ENCODE measurements at places on chromosomes 7 and 10.

- DNase-seq, result no peak
Observed at GRCh38 chr10:97399843-97400545, 1.1 kb downstream of the RRP12 start.

GRCh38 chr7:125773113-125773785, 843.6 kb upstream of the POT1 start:
- DNase-seq, result no peak

GRCh38 chr7:124938128-124938527, 8.5 kb upstream of the POT1 start:
- no peak for DNase-seq

- peak; percentile 20 for DNase-seq
Observed at GRCh38 chr7:157905651-157906461, 569.1 kb downstream of the DNAJB6 start.

GRCh38 chr7:12350971-12351370, 52.7 kb downstream of the VWDE start:
- DNase-seq, result no peak

DNA sequence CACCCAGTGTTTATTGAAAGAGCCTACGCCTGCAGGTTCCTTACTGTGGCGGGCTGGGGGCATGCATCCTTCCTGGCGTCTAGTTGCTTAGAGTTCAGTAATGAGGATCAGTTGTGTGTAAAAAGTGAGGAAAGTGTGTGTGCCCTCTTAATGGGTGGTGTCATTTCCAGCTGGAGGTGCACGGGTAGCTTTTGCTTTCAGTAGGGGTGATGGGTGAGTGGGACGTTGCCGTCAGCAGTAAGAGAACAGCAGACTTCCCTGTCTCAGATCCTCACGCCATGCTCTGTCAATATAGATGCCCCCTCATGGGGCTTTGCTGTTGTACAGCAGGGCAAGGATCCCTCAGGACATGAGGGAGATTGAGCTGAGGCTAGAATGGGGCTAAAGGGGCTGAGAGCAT, 352.6 kb upstream of the GALNT17 start:
- DNase-seq, result no peak

DNA sequence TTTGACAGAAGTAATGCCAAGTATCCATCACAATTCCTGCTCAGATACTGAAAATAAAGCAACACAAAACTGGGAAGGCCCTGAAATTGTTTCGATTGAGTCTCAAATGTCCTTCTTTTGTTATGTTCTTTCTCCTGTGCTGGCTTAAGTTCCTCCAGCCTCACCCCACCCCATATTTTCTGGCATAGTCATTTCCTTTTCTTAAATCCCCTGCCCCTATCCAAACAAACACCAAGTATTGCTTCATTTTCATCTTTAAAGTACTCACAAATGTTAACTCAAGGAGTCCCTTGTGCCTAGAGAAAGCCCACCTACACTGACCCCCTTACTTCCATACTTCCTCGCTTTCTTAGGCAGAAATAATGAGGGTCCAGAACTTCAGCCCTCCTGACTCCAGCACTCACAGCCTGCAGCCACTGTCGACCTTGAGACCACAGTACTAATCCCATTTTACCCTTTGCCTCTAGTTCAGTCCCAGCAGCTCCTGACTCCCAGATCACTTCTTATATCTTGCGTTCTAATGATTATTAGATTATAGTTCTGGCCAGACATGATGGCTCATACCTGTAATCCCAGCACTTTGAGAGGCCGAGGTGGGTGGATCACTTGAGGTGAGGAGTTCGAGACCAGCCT, 73.2 kb upstream of the ST8SIA6 start:
- no peak for DNase-seq

- DNase-seq, result no peak
Observed at GRCh38 chr10:86759073-86759672, 2.8 kb downstream of the BMPR1A start.

DNA sequence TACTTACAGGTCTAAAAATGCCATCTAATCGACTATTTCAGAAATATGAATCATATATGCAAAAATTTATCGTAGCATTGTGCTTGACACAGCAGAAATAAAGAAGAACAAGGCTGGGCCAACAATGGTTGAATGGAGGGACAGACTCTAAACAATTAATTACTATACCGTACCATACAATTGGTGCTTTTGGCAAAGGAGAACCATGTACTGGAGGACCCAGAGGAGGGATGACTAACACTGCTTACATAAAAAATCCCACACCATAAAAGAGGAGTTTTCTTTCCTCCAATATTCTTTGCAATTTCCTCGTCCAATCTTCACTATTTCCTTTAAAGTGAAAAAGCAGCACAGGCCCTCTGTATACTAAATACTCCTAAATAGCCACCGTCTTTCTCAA, 94.1 kb downstream of the SGMS1 start:
- no peak for DNase-seq

DNA sequence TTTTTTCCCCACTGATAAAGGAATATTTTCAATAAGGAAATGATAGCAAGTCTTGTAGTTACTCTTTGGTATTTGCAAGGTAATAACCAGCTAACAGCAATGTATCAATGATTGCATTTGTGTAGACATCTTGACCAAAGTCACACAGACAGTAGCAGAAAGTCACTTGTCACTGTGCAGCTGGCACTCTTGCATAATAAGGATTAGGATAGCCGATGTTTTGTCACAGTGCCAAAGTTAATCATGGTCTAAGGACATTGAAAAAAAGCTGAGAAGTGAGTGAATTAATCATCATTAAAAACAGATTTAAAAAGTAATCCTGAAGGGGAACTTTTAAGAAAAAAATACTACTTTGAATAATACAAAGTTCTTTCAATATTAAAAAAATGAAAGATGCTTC, 834.3 kb upstream of the C7orf33 start:
- no peak for DNase-seq

- DNase-seq, result peak; percentile 36
Observed at GRCh38 chr10:34655286-34656170, 159.6 kb downstream of the PARD3 start.

GRCh38 chr7:29369909-29370488, 175.4 kb downstream of the CHN2 start:
- DNase-seq, result no peak

- no peak for DNase-seq
Observed at GRCh38 chr7:104388222-104388621, 59.8 kb downstream of the LHFPL3 start.

DNA sequence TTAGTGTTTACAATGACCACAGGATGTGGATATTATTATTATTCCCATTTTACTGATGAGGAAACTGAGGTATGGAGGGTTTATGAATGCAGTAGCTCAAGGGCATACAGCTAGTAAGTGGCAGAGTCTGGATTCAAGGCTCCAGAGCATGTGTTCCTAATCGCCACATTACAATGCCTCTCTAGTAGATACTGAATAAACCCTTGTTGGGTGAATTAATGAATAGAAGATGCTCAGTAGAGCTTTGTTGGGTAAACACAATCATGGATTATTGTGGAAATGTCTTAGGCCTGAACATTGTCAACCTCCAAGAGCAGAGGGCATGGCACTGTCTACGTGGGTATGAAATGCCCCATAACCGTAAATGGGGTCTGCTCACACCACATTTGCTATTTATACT, 545.3 kb downstream of the LRMDA start:
- DNase-seq, result no peak

- no peak for DNase-seq
Observed at GRCh38 chr10:66521506-66521905, 404.3 kb upstream of the LRRTM3 start.

GRCh38 chr7:157189405-157189804, 50.7 kb downstream of the UBE3C start:
- DNase-seq, result no peak

DNA sequence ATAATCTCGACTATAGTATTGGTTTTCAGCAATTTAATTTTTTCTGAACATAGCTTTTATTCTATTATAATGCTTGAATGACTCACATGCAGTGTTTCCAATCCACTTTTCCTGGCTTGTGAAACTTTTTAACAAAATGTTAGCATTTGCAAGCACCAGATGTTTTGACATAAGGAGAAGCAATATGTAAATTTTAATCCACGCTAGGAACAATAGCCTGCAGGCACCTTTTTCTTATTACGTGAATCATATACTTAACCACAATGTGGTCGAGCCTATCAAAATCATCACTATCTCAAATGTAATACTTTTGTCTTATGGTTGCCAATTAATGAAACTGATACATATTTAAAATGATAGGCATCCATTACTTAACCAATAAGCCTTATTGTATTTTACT, 97.1 kb downstream of the TFEC start:
- DNase-seq, result no peak

DNA sequence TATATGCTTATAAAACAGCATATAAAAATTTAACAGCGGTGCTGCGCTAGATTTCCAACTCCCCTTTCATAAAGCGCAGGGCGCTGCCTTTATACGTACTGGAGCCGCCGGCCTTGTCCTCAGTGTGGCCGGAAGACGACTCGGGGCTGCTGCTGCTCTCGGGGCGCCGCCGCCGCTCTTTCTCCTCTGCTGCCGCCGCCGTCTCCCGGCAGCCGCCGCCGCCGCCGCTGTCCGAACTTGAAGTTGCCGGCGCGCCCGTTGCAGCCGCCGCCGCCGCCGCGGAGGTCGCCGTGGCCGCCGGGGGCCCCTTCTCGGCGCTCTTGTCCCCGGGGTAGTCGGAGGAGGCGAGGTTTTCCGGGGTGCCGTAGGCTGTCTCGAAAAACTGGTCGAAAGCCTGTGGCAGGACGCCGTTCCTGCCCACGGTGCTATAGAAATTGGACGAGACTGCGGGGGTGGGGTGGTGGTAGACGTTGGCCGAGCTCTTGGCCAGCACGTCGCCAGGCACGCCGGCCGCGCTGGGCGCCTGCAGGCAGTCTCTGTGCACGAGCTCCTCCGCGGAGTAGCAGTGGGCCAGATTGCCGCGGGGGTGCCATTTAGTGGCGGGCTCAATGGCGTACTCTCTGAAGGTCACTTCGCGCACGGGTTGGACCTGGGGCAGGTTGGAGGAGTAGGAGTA, 557 bp downstream of the HOXA11 start:
- DNase-seq, result peak; percentile 51

DNA sequence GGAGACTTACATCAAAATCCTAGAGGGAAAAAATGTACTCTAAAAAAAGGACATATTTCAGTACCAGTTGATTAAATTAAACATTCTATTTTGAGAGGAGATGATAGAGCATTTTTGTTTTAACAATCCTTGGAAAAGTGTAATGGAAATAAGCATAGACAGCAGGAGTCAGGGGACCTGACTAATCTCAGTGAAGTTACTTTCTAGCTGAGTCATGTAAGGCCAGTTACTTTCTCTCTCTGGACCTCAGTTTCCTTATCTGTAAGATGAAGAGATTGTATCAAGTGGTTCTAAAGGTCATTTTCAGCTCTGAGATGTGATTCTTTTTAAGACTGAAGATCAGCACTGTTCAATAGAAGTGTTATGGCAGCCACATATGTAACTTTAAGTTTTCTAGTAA, 44.1 kb downstream of the VTI1A start:
- DNase-seq, result no peak

DNA sequence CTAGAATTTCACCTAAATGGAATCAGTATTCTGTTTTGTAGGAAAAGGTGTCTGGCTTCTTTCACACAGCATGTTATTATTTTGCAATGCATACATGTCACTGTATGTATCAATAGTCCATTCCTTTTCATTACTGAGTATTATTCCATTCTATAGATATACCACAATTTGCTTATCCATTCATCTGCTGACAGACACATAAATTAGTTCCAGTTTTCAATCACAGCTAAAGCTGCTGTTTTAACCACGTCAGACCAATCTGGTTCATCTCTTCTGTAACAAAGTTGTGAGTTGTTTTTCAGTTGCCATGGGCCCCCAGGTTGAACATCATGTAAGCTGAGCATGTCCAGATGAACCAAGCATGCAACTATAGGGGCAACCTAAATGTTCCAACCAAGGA, 282.1 kb upstream of the MKLN1 start:
- no peak for DNase-seq

DNA sequence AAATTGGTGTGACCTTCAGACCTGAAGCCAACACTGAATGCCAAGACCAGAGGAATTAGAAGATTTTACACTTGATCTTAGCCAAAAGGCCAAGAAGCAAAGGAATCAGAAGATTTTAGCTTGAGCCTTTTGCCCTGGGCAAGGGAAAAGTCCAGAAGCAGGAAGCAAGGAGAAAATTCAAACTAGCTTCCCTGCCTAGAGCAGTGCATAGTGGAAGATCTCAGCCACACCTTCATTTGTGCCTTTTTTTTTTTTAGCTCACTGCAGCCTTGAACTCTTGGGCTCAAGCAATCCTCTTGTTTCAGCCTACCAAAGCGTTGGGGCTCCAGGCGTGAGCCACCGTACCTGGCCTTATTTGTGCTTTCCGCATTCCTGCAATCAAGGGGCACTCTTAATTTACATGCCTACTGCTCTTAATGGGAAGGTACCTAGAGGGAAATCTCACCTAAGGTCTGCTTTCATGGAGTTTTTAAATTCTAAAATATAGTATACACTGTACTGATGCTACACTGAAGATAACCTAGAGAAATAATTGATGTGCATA, 8.3 kb upstream of the PIP4K2A start:
- no peak for DNase-seq

GRCh38 chr7:92806496-92806895, 29.9 kb downstream of the CDK6 start:
- DNase-seq, result no peak

DNA sequence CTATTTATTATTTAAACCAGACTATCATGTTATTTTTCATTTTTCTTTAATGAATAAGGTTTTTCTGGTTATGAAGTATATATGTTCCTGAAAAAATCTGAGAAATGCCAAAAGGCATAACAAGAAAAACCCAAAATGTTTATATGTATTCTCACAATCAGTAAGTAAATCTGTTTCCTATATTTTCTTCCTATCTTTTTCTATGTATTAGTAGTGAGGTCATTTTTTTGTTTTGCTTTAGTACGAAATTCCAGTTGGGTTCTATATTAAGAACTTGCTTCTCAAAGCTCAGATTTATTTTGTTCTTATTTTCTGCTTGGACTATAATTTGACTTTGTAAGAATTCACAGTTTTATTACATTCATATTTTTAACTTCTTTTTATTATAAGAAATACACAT, 287.5 kb upstream of the NFE2L3 start:
- DNase-seq, result no peak

- DNase-seq, result no peak
Observed at GRCh38 chr10:111116762-111117445, 40.1 kb downstream of the ADRA2A start.

DNA sequence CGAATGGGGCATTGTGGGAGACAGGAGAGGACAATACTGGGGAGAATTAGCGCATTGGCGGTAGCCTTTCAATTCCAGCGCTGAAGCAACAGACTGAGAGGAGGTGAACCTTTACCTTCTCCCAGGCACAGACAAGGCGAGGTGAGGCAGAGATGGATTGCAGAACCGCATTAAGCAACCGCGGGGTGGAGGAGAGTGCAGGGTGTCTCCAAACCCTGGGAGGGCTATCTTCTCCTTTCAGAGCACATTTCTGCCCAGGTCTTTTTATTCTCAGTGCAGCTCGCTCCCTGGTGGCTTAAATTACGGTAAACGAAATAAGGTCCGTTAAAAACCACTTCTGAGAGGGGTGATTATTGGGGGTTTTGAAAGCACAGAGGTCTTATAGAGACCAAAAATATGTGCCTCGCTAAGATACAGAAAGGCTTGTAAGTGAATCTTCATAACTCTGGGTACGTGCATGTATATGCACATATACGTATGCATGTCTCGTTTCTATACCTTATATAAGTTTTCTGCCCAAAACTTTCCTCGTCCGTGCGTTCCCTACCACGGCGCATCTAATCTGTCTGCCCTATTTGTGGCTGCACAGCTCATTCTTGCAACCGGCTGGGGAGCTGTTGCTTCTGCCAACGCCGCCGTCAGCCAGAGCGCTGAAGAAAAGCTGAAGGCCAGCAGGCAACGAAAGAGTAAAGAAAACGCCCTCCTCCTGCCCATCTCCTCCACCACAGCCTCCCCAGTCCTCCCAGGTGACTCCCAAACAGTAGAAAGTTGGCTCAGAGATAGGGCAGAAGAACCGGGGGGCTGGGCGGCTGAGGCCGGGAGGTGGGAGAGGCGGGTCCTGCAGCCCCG, 895 bp upstream of the ZNF804B start:
- DNase-seq, result no peak

Data from breast epithelium (tissue), 4 donors.